Left renal pelvis (tissue), 4 donors: ENCODE measurements at places on chromosomes 12 and 14. TPM values are rescaled to one million over a fixed set of nuclear protein-coding genes. Genes with fewer than 3 reads are reported as not detected.

DNA sequence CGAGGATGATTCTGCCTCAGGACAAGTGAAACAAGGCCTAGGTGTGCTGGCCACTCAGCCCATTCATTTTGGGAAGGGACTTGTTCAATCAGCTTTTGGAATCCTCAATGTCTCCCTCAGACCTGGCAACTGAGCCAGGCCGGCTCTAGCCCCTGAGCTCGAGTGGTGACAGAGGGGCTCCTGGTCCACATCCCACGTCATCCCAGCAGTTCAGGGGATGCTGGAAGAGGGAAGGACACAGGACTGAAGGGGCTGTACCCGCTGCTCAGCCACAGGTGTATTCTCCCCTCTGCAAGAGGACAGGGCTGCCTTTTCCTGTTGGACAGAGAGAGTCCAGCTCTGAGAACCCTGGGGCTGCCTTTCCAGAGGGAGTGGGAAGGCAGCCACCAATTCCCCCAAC lies 244.6 kb upstream of the SFSWAP start:
- no peak for DNase-seq

DNA sequence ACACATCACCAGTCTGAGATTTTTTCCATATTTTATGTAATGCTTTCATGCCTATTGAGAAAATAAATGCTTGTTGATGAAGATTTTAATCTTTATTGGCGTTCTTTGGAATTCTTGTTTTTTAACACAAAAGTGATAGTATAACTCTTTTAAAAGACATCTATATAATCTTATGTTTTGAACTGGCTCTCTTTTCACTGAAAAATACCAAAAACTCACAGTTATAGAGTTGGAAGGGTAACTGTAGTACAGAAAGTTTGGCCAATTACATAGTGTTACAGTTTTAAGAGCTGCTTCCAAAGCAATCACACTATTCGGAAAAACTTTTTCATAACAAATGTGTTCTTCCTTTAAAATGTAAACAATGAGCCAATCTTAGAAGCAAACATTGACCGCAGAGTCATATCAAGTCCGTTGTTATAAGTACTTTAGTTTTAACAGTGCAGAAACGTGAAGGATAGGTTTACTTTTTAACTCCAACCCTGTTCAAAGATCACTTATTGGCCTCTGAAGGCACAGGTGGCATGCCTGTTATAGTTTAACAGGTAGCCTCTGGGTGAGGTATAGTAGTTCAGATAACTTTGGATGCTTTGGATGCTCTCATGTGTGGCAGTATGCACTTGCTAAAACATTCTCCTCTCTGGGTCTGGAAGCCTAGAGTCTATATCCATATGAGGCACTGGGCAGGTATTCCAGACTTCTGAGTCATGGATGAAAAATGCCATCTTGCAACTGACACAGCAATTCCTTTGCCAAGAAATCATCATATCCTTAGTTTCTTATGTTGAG lies 12.1 kb upstream of the NTN4 start:
- no peak for DNase-seq

DNA sequence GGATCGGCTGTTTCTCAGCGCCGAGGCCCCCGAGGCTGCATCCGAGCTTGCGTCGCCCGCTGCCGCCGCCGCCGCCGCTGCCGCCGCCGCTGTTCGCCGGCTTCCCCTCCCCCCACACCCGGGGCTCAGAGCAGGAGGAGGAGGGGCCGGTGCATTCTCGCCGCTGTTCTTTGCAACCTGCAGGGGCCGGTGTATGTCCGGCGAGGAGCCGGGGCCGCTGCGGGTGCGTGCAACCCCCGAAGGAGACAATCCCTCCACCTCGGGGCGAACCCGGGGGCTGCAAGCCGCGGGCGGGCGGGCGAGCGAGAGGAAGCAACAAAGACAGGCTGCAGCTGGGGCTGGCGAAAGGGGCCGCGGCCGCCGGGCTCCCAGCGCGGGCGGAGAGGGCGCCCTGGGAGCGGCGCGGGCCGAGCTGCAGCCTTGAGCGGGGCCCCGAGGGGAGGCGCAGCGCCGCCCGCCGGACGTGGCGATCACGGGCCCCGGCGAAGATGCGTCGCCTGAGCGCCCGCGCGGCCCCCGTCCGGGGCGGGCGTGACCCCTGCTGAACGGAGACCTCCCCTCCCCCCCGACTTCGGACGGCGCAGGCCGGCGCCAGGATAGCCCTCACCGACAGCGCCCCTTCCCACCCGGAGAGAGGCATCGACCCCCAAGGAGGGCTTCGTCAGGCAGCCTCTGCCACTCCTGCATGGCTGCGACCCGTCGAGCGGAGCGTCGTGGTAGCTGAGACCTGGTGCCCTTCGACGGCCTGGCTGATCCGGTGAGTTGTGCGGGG lies 702 bp downstream of the FAM222A start:
- no peak for DNase-seq

DNA sequence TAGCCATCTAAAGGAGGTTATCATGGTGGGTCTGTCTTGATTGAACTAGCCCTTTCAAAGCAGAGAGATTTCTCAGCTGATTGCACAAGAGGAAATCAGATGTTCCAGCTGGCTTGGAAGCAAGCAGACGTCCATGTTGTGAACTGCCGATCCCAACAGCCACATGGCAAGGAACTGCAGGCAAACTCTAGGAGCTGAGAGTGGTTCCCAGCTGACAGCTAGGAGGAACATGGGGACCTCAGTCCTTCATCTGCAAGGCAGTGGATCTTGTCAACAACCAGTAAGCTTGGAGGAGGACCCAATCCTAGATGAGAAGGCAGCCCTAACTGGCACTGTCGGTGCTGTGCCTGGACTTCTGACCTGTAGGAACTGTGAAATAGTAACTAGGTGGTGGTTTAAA lies 7.7 kb downstream of the ACVR1B start:
- no peak for DNase-seq

GRCh38 chr12:82525616-82526015 lies 161.1 kb upstream of the TMTC2 start:
- no peak for DNase-seq

- DNase-seq, result no peak
Observed at GRCh38 chr12:45987340-45987727, 3.0 kb downstream of the SCAF11 start.

Gene DDN
- polyA plus RNA-seq, result 83.4 TPM

Gene EPS8
- 65.8 TPM for polyA plus RNA-seq
